ENCODE measurements at places on chromosomes 2 and 18.

GRCh38 chr2:161388146-161388779 lies 27.8 kb upstream of the TBR1 start:
- DNase-seq, result no peak

DNA sequence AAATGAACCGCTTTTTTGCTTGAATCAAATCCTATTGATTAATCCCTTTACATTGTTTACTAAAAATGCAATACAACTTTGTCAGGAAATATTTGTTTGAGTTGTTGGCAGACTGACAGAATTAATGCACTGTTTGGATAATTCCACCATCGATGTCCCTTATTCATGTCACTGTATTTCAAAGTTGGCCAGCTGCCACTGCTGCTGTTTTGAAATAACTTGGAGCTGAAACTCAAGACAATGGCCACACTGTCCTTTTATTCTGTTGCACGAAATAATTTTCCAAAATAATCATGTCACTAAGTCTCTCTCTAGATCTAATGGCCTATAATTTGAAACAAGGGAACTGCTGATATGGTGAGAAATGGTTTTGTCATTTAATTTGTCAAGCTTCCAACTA lies 55.2 kb upstream of the PAX3 start:
- DNase-seq, result no peak

- DNase-seq, result no peak
These were observed 28.4 kb downstream of the TMEM17 start for GRCh38 chr2:62477573-62477972.

DNA sequence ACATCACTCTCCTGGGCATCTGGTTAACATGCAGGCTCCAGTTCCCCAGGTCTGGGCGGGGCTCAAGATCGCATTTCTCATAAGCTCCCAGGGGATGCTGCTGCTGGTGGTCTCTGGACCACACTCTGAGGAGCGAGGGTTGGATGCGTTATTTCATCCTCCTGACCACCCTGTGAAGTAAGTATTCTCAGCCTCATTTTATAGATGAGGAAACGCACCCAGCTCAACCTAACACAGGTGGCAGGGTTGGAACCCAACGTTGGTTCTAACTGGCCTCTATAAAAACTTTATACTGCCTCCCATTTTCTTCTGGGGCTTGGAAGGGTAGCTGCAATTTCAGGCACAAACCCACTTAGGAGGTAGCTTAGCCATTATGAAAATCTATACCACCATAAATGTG lies 120.5 kb downstream of the FAM210A start:
- DNase-seq, result no peak

GRCh38 chr2:75251896-75252295 lies 52.6 kb upstream of the TACR1 start:
- no peak for DNase-seq

DNA sequence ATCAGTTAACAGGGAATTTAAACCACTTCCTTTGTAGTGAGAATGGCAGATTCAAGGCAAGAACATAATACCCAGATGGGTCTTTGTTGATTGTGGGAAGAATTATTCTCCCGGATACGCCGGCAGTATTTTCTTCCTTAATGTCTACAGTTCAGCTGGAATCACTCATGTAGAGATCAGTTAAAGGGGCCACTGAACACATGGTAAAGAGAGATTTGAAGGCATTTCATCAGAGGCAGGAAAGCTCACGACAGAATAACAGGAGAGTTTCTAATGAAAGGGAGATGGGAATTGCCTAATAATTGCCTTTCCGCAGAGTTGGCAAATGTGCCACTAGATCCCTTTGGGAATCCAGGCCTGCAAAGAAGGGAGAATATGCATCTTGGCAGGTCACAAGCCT lies 327.7 kb upstream of the ZNF804A start:
- no peak for DNase-seq

- no peak for DNase-seq
These were observed 36.6 kb downstream of the ZDBF2 start for GRCh38 chr2:206311026-206311425.

GRCh38 chr2:109382226-109382895 lies 231.4 kb downstream of the SEPTIN10 start:
- DNase-seq, result no peak

DNA sequence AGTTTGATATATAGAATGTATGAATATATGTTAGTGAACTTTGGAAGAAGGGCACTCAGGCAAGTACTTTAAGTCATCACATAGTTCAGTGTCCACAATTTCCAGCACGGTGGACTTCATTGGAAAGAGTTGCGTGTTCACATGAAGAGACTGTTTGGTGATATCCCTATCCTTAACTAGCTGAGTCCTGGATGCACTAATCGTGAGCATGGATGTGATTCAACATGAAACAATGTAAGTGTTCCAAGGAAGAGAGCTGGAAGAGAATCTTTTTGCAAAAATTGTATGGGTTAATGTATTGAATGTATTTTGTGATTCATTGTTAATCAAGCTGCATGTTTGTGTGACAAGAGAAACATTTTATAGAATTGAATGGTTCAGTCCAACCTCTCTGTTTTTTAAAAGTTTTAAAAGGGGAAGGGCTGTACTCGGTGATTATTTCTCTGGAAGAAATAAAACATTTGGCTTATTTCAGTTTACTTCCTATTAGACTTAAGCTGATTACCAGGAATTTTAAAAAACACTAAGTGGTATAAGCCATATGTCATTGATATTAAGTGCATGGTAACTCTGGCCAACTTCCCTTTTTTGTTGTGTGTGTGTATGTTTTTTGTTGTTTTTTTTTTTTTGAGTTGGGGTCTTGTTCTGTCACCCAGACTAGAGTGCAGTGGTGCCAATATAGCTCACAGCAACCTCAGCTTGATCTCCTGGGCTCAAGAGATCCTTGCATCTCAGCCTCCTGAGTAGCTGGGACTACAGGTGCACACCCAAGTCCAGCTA lies 8.6 kb downstream of the XRCC5 start:
- DNase-seq, result peak; percentile 82

GRCh38 chr2:20525041-20526035 lies 78.5 kb downstream of the RHOB start:
- peak; percentile 83 for DNase-seq

GRCh38 chr18:46748466-46748865 lies 8.4 kb downstream of the ST8SIA5 start:
- no peak for DNase-seq

DNA sequence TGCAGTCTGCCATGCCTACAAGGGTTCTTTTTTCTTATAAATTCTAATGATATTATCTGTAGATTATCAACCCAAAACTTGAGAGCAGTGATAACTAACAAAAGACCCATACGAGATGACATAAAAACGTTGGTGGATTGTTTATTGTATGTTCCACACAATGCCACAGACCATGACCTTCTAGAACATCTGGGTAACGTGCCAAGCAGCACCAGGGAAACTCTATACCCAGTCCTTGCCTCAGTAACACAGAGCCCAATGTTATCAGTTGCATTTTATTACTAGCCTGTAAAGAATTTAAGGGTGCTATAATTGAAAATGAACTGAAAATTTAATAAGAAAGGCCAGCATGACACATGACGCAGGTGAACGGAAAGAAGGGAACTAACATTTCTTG lies 99.1 kb upstream of the UGP2 start:
- no peak for DNase-seq

DNA sequence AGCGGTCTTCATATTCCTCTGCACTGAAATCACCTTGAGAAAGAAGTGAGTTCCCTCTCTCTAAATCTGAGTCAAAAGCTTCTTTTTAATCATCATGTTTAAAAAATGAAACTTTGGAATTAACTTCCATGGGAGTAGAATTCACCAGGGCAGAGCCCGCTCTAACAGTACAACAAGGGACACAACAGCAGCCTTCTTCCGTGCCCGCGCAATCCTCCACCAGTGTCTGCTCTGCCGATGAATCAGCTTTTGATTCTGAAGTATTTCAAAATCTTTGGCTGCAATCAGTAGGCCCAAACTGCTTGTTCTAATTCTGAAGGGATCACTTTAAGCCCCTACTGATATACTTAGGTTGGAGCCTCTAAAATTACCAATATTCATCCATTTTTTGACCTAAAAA lies 76.9 kb downstream of the USP40 start:
- peak; percentile 31 for DNase-seq

All from fibroblast of skin of right biceps (primary cell).